ENCODE measurements at places on chromosomes 2 and 18. TPM values are rescaled to one million over a fixed set of nuclear protein-coding genes. Genes with fewer than 3 reads are reported as not detected.

GRCh38 chr2:25481381-25482300 lies 139.9 kb upstream of the DNMT3A start:
- H3K27me3 ChIP-seq = no peaks in the 10 kb centered on the region
- H3K4me3 ChIP-seq = no peak overlapping the region
- DNase-seq = no peak
- peaks cover 1% of the 10 kb centered on the region for H3K36me3 ChIP-seq

DNA sequence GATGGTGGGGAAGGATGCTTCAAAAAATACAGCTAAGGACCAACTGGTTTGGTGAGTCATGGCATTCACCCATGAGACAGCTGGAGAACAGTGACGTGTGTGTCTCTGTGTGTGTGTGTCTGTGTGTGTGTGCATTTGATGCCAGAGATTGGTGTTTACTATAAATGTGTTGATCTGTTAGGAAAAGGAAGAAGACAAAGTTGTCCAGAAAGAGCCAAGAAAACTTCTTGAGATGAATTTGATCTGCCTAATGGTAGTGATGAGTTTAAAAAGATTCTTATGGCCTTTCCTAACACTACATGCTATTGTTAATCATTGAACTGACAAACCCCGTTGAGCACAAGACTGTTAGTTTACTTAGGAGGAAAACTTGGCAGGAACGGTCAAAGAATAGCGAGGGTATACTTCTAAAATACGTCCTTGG lies 36.4 kb upstream of the IL1R1 start:
- peaks cover 7% of the 10 kb centered on the region for H3K4me1 ChIP-seq
- DNase-seq = no peak
- H3K27ac ChIP-seq = no peak overlapping the region
- H3K4me3 ChIP-seq = no peak overlapping the region
- H3K36me3 ChIP-seq = peaks cover 2% of the 10 kb centered on the region

DNA sequence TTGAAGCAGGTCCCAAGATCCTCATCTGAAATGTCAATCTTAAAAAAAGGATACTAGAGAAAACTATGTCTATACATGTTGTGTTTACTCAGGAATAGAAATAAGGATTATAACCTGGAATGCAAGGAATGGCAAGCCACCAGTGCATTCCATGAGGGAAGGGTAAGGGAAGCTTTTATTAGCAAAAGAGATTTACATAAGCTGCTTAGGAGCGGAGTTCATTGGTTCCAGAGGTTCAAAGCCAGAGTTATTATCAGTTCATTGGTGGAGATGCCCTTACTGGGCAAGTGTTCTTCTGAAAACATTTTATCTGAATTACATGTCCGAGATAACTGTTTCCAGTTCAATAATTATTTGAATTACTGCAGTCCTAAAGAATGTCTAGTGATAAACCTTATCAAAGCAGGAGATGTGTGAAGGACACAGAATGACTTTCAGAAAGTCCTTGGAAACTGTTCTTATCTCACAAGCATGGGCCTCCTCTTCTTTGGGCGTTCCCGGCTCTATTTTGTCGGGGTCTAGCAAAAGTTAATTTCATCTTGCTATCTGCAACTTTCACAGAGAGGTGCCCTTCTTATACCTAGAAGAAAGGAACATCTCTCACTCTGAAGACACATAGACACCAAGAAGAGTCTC lies 23.5 kb downstream of the COMMD1 start:
- no peak overlapping the region for H3K4me3 ChIP-seq
- H3K27ac ChIP-seq = no peak overlapping the region
- no peaks in the 10 kb centered on the region for H3K36me3 ChIP-seq
- no peaks in the 10 kb centered on the region for H3K27me3 ChIP-seq

DNA sequence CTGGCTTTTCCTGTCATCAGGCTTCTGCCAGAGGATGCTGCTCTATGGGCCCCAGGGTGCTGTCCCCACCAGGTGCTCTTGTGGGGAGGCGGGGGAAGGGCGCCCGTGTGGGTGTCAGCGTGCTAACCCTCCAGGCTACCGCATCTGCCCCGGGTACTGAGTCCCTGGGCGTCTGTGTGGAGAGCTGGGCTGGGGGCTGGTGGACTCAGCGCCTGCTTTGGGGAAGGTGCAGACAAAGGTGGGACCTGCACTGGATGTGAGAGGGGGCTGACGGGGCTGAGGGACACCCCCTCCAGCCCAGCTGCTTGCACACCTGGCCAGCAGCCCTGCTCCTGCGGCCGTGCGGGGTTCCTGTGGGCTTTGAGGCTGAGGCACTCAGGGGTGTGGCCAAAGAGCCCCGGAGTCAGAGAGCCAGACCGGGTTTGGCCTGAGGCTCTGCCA lies 120.7 kb upstream of the PXDN start:
- DNase-seq = no peak
- H3K36me3 ChIP-seq = no peaks in the 10 kb centered on the region
- H3K27ac ChIP-seq = no peak overlapping the region
- no peaks in the 10 kb centered on the region for H3K4me1 ChIP-seq
- no peak overlapping the region for H3K4me3 ChIP-seq

DNA sequence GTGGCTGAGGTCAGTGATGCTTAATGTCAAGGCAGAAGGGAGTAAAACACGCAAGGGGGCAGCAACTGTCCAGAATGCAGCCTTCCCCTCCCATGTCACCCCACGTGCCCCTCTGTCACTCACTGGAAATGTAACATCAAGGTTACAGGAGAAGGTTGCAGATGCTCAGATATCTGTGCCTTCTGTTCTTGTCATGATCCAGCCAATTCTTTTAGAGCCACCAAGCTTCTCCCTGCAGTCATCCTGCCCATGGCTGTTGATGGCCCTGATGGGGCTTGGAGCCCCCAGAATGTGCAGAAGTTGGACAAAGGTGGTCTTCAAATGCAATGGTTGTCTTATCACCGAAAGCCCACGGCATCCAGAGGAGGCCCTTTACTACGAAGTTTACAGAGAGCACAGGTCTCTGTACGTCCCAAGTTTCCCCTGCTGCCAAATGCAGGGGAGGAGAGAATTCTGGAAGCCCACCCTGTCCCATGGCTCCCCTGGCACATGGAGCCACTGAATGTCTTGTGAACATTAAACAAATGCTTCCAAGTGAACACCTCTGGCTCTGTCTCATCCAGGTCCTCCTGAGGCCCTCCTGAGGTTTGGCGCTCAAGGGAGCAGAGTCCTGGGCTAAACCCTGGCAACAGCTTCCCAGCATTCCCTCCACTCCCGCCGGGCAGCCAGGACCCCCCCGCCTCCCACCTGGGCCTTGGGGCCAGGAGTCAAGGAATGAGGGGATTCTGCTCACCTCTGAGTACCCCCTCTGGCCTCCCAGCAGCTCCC lies 4.5 kb upstream of the GPR55 start:
- H3K4me1 ChIP-seq = peaks cover 59% of the 10 kb centered on the region
- DNase-seq = no peak
- H3K27me3 ChIP-seq = no peaks in the 10 kb centered on the region
- H3K27ac ChIP-seq = no peak overlapping the region

- H3K36me3 ChIP-seq = peaks cover 26% of the 10 kb centered on the region
- no peak overlapping the region for H3K4me3 ChIP-seq
- H3K4me1 ChIP-seq = peaks cover 33% of the 10 kb centered on the region
- no peaks in the 10 kb centered on the region for H3K27me3 ChIP-seq
Observed at GRCh38 chr2:111157071-111157661, 36.5 kb downstream of the BCL2L11 start.

GRCh38 chr2:1609485-1610095 lies 134.7 kb downstream of the PXDN start:
- H3K27ac ChIP-seq = no peak overlapping the region
- H3K4me1 ChIP-seq = no peaks in the 10 kb centered on the region
- H3K36me3 ChIP-seq = no peaks in the 10 kb centered on the region
- peaks cover 3% of the 10 kb centered on the region for H3K27me3 ChIP-seq
- no peak for DNase-seq
- no peak overlapping the region for H3K4me3 ChIP-seq

GRCh38 chr2:170298115-170298514 lies 120.2 kb downstream of the MYO3B start:
- peaks cover 12% of the 10 kb centered on the region for H3K4me1 ChIP-seq
- no peak for DNase-seq
- no peak overlapping the region for H3K4me3 ChIP-seq
- H3K27ac ChIP-seq = no peak overlapping the region
- H3K36me3 ChIP-seq = no peaks in the 10 kb centered on the region

DNA sequence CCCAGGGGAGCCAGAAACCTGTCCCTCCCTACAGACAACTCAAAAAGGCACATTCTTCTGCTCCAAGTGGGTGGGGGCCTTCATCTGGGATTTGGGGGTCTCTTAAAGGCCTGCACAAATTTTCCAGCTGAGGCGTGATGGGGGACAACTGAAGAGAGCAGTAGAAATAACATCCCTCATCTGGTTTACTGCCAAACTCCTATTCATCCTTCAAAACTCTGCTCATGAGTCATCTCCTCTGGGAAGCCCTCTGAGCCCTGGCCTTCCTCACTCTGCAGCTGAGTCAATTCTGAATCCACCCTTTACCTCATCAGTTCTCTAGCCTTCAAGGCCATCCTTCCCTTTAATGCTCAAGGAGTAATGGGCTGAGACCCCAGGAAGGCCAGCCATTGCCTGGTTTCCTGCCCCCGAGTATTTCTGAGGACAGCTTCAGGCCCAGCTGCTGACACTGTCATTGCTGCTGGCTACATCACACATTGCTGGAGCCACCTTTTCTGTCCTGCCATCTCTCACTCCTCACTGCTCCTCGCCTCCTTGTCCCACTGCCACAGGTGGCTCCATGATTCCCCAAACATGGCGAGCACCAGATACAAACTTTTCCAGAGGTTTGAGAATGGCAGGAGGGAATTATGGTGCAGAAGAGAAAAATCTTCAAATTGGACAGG lies 32.2 kb upstream of the GLI2 start:
- no peak overlapping the region for H3K4me3 ChIP-seq
- H3K27ac ChIP-seq = no peak overlapping the region
- H3K27me3 ChIP-seq = peaks cover 8% of the 10 kb centered on the region
- H3K36me3 ChIP-seq = no peaks in the 10 kb centered on the region

The EPB41L3 gene
- 0.10 TPM for total RNA-seq

DNA sequence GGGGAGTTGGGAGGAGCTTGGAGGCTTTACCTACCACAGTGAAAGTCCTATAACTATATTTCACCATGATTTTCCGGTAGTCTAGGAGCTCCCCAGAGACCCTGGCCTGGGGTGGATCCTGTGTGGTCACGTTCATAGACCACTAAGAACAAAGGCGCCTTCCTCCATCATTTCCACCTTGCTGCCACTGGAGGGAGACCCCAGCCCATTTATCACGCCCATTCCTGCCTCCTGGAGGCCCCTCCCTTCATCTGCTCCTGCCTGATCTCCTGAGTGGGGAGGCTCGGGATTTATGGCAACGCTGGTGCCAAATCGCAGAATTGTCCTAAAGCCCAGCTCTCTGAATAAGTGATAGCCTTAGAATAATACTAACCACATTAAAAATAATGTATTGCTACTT lies 507.6 kb upstream of the SPHKAP start:
- H3K4me1 ChIP-seq = no peaks in the 10 kb centered on the region
- H3K4me3 ChIP-seq = no peak overlapping the region
- no peak overlapping the region for H3K27ac ChIP-seq

DNA sequence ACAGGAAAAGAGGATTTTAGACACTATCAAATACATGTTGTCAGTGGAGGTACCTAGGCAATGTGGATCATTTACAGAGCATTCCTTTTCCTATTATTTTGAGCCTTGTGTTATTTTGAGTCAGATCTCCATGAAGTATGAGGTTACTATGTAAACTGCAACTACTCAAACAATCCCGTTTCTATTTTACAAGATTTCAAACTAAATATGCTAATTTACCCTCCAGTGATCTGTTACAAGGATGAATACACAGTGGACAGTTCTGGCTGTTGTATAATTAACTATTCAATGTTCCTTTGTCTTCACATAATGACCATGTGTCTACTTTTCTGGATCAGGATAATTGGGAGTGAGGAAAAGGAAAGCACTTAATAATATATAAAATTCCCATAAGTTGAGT lies 4.6 kb downstream of the HOXD1 start:
- DNase-seq = no peak
- no peak overlapping the region for H3K27ac ChIP-seq
- H3K36me3 ChIP-seq = no peaks in the 10 kb centered on the region
- peaks cover 8% of the 10 kb centered on the region for H3K4me1 ChIP-seq

GRCh38 chr2:28021898-28022297 lies 131.4 kb downstream of the BABAM2 start:
- no peak for DNase-seq
- no peaks in the 10 kb centered on the region for H3K4me1 ChIP-seq
- H3K36me3 ChIP-seq = peaks cover 13% of the 10 kb centered on the region
- no peak overlapping the region for H3K4me3 ChIP-seq
- H3K27me3 ChIP-seq = no peaks in the 10 kb centered on the region

DNA sequence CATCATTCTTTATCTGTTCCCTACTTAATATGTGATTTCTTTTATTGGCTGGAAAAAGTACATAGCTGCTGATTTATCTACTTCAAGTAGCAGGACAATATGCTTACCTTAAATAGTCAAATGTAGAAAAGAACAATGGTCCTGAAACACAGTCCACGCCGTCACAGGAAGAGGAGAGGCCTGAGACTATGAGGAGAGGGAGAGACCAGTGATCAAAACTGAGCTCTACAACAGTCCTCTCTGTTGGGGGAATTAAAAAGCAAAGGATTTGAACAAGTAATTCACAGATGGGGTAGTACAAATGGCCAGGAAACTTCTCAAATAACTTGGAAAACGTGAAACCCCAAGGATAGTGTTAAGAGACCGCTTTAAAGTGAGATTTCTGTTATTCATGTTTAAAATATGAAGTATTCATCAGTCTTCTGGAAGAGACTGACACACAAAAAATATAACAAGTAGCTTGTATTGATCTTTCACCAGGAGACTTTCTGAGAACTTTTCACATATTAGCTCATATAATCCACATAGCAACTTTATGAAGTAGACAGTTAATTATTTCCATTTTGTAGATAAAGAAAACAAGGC lies 20.2 kb downstream of the SCYGR8 start:
- H3K36me3 ChIP-seq = no peaks in the 10 kb centered on the region
- no peak for DNase-seq
- H3K4me3 ChIP-seq = no peak overlapping the region

GRCh38 chr18:22279741-22280452 lies 110.5 kb downstream of the GATA6 start:
- no peak overlapping the region for H3K27ac ChIP-seq
- DNase-seq = no peak
- no peak overlapping the region for H3K4me3 ChIP-seq
- no peaks in the 10 kb centered on the region for H3K27me3 ChIP-seq
- H3K36me3 ChIP-seq = no peaks in the 10 kb centered on the region

The PTPRN gene
- 0.16 TPM for total RNA-seq

GRCh38 chr2:14759082-14759481 lies 126.6 kb downstream of the LRATD1 start:
- H3K27ac ChIP-seq = no peak overlapping the region
- no peaks in the 10 kb centered on the region for H3K36me3 ChIP-seq
- no peaks in the 10 kb centered on the region for H3K4me1 ChIP-seq
- no peak overlapping the region for H3K4me3 ChIP-seq
- no peaks in the 10 kb centered on the region for H3K27me3 ChIP-seq

- no peaks in the 10 kb centered on the region for H3K4me1 ChIP-seq
- no peak overlapping the region for H3K4me3 ChIP-seq
- no peaks in the 10 kb centered on the region for H3K27me3 ChIP-seq
- no peaks in the 10 kb centered on the region for H3K36me3 ChIP-seq
- no peak for DNase-seq
- no peak overlapping the region for H3K27ac ChIP-seq
Observed at GRCh38 chr18:72492497-72492896, 51.6 kb downstream of the CBLN2 start.

- H3K4me1 ChIP-seq = peaks cover 8% of the 10 kb centered on the region
- no peak overlapping the region for H3K27ac ChIP-seq
- H3K27me3 ChIP-seq = peaks cover 25% of the 10 kb centered on the region
- peak overlapping the region; percentile 62 for H3K4me3 ChIP-seq
- H3K36me3 ChIP-seq = no peaks in the 10 kb centered on the region
Observed at GRCh38 chr2:31233231-31233630, 721 bp upstream of the EHD3 start.
